ENCODE measurements at places on chromosomes 1 and 21.

GRCh38 chr1:159827102-159827490 is 423 bp downstream of the SLAMF8 start:
- DNase-seq, result no peak

- no peak for DNase-seq
Observed at GRCh38 chr1:151832318-151832980, 847 bp upstream of the RORC start.

- DNase-seq, result no peak
Observed at GRCh38 chr1:9410737-9411297, 118.1 kb downstream of the SPSB1 start.

- no peak for DNase-seq
Observed at GRCh38 chr21:39523399-39523798, 71.6 kb downstream of the SH3BGR start.

DNA sequence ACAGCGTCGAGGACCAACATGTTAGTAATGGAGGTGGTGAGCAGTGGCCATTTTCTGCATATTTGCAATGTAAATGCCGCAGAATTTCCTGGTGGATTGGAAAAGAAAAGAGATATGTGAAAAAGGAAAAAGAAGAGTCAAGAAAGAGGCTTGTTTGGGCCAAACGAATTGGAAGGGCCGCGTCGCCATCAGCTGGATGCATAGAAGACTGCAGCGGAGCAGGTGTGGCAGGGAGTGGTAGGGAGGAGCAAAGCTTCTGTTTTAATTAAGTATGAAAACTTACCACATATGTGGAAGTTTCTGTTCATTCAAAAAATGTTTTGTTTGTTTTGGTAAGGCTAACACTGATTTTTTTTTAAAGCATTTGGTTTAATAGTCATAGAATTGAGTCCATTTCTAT is 690.7 kb downstream of the NCAM2 start:
- no peak for DNase-seq

GRCh38 chr1:112698366-112699310 is 8.3 kb downstream of the RHOC start:
- DNase-seq, result no peak

- DNase-seq, result no peak
Observed at GRCh38 chr1:156893048-156893953, at the start of gene PEAR1. PEAR1 (plus strand) TSS chr1:156893718; CDS start chr1:156903927, 10,209 bp downstream.

- DNase-seq, result no peak
Observed at GRCh38 chr21:14956807-14957206, 108.0 kb downstream of the NRIP1 start.

DNA sequence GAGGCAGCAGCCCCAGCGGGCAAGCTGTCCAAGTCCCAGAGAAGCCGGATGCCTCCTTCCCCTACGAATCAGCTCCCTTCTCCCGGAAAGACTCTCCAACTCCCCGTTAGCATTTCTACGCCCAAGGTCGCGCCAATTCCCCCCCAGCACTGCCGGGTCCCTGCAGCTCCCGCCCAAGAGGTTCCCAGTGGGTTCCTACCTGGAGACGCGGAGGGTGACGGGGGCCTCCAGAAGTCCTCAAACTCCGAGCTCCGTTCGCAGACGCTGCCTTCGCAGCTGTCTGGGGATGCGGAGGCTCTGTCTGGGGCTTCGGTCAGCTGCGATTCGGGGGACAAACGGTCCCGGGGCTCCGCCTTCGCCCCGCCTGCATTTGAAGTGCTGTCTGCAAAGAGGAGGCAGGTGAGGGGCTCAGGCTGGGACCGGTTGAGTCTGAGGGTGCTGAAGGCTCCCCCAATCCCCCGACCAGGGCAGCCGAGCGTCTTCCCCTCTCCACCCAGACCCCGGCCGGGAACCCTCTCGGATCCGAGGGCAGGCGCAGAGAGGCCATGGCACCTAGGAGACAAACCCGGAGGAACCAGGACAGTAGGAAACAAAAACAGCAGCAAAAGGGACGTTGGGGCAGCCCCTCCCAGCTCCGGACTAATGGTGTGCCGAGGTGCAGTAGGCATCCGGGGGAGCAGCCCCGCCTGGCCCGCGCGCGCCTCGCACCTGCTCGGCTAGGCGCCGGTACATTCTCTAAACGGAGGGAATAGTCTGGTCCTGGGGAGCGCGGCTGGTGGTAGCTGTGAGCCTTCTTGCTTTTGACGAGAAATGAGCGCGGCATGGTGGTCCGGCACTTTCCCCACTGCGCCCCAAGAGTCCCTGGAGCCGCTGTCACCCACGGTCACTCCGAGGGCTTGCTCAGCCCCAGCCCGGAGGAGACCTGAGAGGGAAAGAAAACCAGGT is 3.8 kb downstream of the GFI1 start:
- peak; percentile 41 for DNase-seq

GRCh38 chr1:57058652-57059501 is 93.1 kb upstream of the C8B start:
- no peak for DNase-seq

Data from activated CD4-positive, alpha-beta T cell treated with anti-CD3 and anti-CD28 coated beads for 4 hours (primary cell).